A673 (cell line): ENCODE measurements at places on chromosomes 6 and 20. TPM values are rescaled to one million over a fixed set of nuclear protein-coding genes. Genes with fewer than 3 reads are reported as not detected.

Gene COL11A2
- total RNA-seq = 1.6 and 1.9 TPM in 2 replicates

Gene RNF217
- 18.9 and 20.6 TPM in 2 replicates for total RNA-seq

Gene TPD52L2
- 80.1 and 89.9 TPM in 2 replicates for total RNA-seq

Gene PRSS35
- 112 and 131 TPM in 2 replicates for total RNA-seq

Gene FAM83C
- not detected in 2 replicates for total RNA-seq

Gene TMEM244
- not detected in 2 replicates for total RNA-seq

Gene APCDD1L
- not detected in 2 replicates for total RNA-seq

Gene RHAG
- not detected in 2 replicates for total RNA-seq

Gene XKR7
- 0.04 TPM in 1 of 2 replicates, not detected in the other for total RNA-seq

Gene CYP39A1
- 0.17 TPM in 1 of 2 replicates, not detected in the other for total RNA-seq

Gene SLC35B3
- total RNA-seq = 16.2 and 19.4 TPM in 2 replicates

Gene DLK2
- total RNA-seq = 0.37 and 0.67 TPM in 2 replicates

Gene CDSN
- total RNA-seq = not detected in 2 replicates

Gene SNX9
- 24.8 and 29.5 TPM in 2 replicates for total RNA-seq

Gene RRAGD
- 9.5 and 10.6 TPM in 2 replicates for total RNA-seq

Gene RAMACL
- total RNA-seq = 0.77 and 2.2 TPM in 2 replicates

Gene ABHD16A
- 36.3 and 45.6 TPM in 2 replicates for total RNA-seq

Gene FOXF2
- 0.13 TPM in 2 replicates for total RNA-seq

Gene FOXS1
- total RNA-seq = not detected in 2 replicates

Gene SPDEF
- 0.22 TPM in 1 of 2 replicates, not detected in the other for total RNA-seq

Gene LY86
- total RNA-seq = not detected in 2 replicates

Gene CDC40
- 47.7 and 50.9 TPM in 2 replicates for total RNA-seq

Gene PTPRT
- total RNA-seq = not detected in 2 replicates

Gene SIRPB2
- total RNA-seq = 3.1 and 4.0 TPM in 2 replicates

Gene MAN1A1
- total RNA-seq = 0.06 TPM in 1 of 2 replicates, not detected in the other

Gene DPPA5
- total RNA-seq = not detected in 2 replicates

Gene DNAH8
- not detected in 2 replicates for total RNA-seq

Gene C20orf204
- 2.4 and 2.5 TPM in 2 replicates for total RNA-seq

Gene FRS3
- total RNA-seq = 3.0 and 5.5 TPM in 2 replicates

Gene FABP7
- 1.2 and 1.4 TPM in 2 replicates for total RNA-seq

Gene BAG2
- 21.4 and 27.0 TPM in 2 replicates for total RNA-seq

Gene C20orf202
- not detected in 2 replicates for total RNA-seq

Gene HMGCLL1
- not detected in 2 replicates for total RNA-seq

Gene ARHGAP40
- not detected in 2 replicates for total RNA-seq

Gene KCNK15
- total RNA-seq = not detected in 2 replicates

Gene PLAGL1
- 0.77 and 1.3 TPM in 2 replicates for total RNA-seq

Gene SLC35D3
- not detected in 2 replicates for total RNA-seq

Gene PAX1
- 0.09 and 0.50 TPM in 2 replicates for total RNA-seq

Gene ARFGEF3
- total RNA-seq = 0.61 and 0.71 TPM in 2 replicates

Gene LHFPL5
- total RNA-seq = not detected in 2 replicates

Gene BHLHE23
- total RNA-seq = not detected in 2 replicates

Gene SIM1
- total RNA-seq = 0.17 and 0.22 TPM in 2 replicates

Gene LY6G6C
- 0.42 and 0.80 TPM in 2 replicates for total RNA-seq

Gene BTN1A1
- not detected in 2 replicates for total RNA-seq

Gene TRIM15
- total RNA-seq = not detected in 2 replicates

Gene MYH7B
- 0.34 and 1.1 TPM in 2 replicates for total RNA-seq

Gene TREML4
- not detected in 2 replicates for total RNA-seq

Gene MYCT1
- not detected in 2 replicates for total RNA-seq

Gene AIF1
- total RNA-seq = 0.64 and 0.68 TPM in 2 replicates

Gene FILIP1
- total RNA-seq = 0.24 and 0.32 TPM in 2 replicates

Gene ALDH8A1
- total RNA-seq = 0.45 and 0.76 TPM in 2 replicates

Gene SLC12A5
- total RNA-seq = 20.0 and 20.9 TPM in 2 replicates

Gene CTAGE9
- total RNA-seq = not detected in 2 replicates

Gene POPDC3
- total RNA-seq = 0.62 and 1.4 TPM in 2 replicates

Gene TBXT
- not detected in 2 replicates for total RNA-seq

Gene DSP
- total RNA-seq = 0.28 and 0.46 TPM in 2 replicates
